Regular cardiac myocyte (primary cell): ENCODE measurements at places on chromosomes 7 and 10. TPM values are rescaled to one million over a fixed set of nuclear protein-coding genes. Genes with fewer than 3 reads are reported as not detected.

AKR1C3 gene
- 59.8 and 91.6 TPM in 2 replicates for total RNA-seq

TDRD1 gene
- 1.9 and 5.1 TPM in 2 replicates for total RNA-seq

RGR gene
- total RNA-seq: not detected in 2 replicates

VAX1 gene
- total RNA-seq: not detected in 2 replicates
